ENCODE measurements at places on chromosomes 2 and 18. TPM values are rescaled to one million over a fixed set of nuclear protein-coding genes. Genes with fewer than 3 reads are reported as not detected.

Gene DUSP28
- total RNA-seq, result 8.4 TPM

Gene PROKR1
- 0.52 TPM for total RNA-seq

Gene SIGLEC15
- not detected for total RNA-seq

Gene NABP1
- total RNA-seq, result 14.6 TPM

Gene LYPD6B
- total RNA-seq, result 0.52 TPM

Gene RGPD4
- total RNA-seq, result not detected

Gene GALR1
- total RNA-seq, result not detected

Gene OTOS
- total RNA-seq, result not detected

Gene SNORC
- total RNA-seq, result under 0.01 TPM

Gene HAAO
- total RNA-seq, result 4.2 TPM

Gene UBE2E3
- total RNA-seq, result 108 TPM

Gene AGXT
- total RNA-seq, result not detected

Gene CPO
- total RNA-seq, result not detected

Gene NOSTRIN
- 8.4 TPM for total RNA-seq

Gene OBSL1
- total RNA-seq, result 87.2 TPM
